ENCODE measurements at places on chromosomes 13 and 19.

DNA sequence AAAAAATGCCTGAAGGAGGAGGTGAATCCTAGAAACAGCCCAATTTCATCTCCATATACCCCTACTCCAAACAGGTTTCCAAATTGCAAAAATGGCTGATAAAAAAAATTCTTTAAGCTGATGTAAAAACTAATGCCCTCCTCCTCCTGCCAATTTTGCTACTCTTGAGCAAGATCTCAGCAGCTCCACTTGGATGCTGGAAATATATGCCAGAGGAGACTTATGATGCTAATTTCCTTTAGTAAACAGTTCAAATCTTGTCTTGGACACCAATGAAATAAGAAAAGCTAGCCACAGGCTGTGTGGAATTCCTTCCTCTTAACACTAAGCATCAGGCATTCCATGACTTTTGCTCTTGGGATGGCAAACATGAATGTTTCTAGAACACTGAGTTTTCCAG, 67.5 kb downstream of the INSR start:
- no peak for DNase-seq

GRCh38 chr19:16516381-16516780, 20.2 kb downstream of the C19orf44 start:
- DNase-seq: no peak

GRCh38 chr13:114115191-114115671, 17.2 kb downstream of the RASA3 start:
- peak; percentile 83 for DNase-seq

- DNase-seq: no peak
Observed at GRCh38 chr19:51460164-51460992, 2.1 kb upstream of the SIGLEC8 start.

DNA sequence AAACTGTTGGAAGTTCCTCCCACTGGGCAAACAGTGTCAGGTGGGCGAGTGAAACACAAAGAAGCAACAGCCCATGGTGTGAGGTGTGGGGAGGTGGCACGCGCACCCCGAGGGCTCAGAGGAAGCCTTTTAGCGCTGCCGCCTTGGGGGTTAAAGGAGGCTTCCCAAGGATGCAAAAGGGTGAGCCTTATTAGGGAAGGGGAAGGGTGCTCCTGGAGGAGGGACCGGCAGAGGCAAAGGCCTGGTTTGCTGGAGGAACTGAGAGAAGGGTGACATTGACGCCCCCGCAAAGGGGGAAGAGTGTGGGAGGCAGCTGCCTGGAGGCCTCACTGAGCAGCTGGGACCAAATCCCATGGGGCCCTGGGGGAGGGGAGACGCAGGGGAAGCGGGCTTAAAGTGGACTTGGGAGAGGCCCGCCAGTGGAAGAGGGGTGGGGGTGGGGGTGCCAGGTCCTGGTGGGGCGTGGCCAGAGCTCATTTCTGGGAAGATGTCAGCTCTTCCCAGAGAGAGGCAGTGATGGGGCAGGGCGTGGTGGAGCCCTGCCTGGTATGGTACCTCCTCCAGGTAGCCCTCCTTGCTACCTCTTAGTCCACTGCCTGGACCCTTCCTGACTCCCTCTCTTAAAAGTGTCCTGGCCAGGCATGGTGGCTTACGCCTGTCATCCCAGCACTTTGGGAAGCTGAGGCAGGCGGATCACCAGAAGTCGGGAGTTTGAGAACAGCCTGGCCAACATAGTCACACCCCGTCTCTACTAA, 12.0 kb upstream of the FCHO1 start:
- no peak for DNase-seq

Measured in upper lobe of left lung (tissue), 6 donors.